Left renal pelvis (tissue), 4 donors: ENCODE measurements at places on chromosomes 11 and 22. TPM values are rescaled to one million over a fixed set of nuclear protein-coding genes. Genes with fewer than 3 reads are reported as not detected.

DNA sequence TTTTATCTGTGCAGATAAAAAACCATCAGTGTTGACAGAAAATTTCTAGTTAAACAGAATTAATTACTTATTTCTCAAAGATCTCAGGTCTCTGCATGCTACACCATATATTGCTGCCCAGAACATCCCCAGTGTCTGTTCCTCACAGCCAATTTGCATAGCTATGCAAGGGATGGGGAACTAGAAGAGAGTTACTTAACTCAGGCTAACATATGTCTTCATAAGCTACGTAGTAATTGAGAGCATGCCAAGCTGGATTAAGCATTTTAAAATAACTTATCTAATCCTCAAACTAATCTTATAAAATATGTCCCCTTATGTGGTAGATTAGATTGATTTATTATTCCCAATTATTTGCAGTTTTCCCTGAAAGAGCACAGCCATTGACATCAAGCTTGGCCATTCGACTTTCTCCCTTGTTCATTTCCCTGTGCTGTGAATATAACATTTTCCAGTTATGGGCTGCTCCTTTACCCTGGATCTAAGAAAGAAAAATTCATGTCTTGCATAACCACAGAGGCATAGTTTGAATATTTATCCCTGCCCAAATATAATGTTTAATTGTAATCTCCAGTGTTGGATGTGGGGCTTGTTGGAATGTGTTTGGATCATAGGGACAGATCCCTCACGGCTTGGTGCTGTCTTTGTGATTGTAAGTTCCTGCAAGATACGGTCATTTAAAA, 69.1 kb downstream of the C11orf87 start:
- no peak for DNase-seq

DNA sequence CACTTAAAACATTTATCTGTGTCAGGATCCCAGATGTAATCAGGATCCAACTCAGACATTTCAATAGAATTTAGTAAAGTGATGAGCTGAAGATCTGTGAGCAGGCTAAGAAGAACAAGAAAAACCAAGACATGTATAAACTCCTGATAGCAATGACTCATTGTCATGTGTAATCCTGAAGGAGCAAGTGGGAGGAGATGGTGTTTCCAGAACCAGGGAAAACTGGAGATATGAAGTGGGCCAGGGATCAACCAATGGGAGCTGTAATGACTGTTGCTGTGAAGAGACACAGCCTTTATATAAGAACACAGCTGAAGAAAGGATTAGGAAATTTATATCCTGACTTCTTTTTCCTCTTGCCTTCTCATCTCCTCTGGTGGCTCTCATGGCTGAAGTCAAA, 682.5 kb upstream of the ARHGAP42 start:
- DNase-seq = no peak

DNA sequence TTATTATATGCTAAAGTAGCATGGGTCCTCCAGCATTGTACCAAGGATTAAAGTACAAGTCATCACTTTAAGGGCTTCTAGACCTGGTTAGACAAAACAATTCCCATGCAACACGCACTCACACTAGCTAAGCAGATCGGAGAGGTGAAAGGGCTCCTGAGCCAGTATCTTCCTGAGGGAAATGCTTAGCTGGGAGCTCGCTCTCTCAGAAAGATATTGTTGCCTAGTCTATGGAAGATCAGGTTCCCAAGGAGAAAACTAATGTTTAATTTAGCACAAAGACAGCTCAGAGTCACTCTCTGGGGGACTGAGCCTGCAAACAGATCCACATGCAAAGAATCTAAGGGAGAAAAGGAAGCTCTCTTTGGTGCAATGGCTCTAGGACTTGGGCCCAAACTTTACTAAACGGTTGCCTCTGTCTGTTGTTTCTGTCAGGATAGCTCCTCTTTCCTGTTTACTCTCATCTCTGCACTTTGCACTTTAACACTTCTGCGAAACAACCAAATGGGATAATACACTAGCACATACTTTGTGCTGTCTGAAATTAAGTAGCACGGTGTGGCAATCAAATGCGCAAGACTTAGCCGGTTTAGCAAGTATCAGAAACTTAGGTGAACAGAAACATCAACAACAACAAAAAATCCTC, 10.7 kb downstream of the MAML2 start:
- DNase-seq = no peak

GRCh38 chr22:16954060-16954403, 54.0 kb downstream of the GAB4 start:
- no peak for DNase-seq

DNA sequence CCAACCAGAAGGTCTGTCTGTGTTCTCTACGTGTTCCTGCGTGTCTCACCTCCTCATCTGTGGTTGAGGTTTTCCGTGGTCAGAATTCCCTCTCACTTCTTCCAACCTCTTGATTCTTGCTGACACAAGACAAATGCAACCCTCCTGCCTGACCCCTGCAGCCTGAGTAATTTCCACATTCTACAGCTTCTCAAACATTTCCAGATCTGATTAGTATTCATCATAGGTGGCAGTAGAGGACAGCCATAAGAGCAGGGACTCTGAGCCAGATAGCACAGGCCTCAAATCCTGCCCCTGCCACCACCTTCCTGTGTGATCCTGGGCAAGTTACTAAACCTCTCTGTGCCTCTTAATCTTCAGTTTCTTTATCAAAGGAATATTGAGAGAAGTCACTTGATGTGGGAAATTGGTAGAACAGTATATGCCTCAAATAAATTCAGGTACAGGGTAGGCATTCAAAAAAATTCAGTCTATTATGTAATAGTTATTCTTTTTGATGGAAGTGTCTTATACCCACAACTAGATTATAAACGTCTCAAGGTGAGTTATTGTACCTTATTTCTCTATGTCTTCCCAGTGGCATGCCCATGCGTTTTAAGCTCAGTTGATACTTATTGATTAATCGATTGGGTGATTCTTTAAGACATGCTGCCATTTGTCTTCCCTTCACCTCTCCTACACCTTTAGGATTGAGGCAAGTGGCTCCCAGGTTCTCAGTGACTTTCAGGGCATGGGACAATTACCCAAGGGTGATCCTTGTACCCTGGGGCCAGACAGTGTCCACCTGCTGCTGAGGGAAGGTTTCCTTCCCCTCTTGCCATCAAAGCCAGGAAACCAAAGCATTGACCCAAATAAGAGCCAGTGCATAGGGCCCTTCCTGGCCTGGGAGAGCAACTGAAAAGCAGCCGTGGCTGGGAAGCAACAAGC, 19.6 kb downstream of the POU2AF1 start:
- no peak for DNase-seq

DNA sequence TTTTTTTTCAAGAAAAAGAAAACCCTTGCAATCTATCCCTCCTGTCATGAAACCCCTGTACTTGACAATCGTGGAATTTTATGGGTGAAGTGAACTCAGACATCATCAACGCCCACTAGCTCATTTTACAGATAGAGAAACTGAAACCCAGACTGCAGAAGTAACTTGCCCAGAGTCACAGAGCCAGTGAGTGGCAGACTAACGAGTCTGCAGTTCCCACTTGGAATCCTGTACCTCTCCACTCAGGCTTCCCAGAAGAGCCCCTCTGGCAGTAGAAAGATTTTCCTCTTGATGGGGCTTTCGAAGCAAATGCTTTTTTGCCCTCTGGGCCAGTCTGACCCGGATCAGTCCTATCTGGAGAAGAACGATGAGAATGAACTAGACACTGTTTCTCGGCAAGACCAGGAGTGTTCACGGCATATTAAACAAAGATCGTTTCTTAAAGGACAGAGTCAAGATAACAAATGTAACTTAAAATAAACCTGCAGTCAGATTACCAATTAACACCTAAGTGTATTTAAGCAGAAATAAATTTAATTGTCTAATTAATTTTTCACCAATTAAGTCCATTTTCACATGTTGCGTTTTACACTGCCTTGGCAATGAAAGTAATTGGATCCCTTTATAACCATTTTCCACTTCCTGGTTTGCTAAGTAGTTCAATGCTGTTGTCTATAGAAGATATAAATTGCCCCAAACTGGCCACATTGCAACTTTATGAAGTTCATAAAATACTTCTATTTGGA, 61.3 kb upstream of the CREB3L1 start:
- DNase-seq = no peak

DNA sequence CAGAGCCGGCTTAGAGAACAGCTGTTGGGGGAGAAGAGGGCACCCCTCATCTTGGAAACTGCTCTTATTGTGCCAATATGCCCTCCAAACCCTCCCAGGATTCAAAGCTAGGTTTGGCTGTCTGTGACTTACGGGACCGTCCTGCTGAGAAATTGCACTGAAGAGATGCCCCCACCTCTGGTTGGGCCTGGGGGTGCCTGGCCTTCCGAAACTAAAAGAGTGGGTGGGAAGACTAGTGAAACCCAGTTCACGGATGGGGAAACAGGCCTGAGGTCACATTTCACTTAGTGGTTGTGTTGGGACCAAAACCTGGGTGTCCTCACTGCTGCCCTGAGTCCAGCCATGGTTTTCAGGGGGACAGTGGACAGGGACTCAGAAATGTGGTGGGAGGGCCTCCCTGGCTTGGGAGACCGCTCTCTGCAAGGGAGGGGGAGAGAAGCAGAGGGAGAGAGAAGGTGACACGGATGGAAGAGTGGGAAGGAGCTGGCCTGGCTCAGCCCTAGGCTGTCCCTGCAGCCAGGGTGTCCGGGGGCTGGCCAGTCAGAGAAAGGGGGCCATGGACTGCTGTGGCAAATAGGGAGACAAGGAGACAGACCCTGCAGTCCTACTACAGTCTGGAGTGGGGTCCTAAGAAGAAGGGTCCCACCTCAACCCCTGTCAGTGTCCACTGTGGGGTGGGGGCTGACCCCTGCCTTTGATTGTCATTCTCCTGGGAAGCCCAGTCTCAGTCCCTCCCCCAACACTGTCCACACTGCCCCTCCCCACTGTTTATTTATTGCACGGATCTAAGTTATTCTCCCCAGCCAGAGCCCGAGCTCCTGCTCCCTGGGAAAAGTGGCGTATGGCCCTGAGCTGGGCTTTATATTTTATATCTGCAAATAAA, 13.6 kb downstream of the MAFF start:
- DNase-seq = no peak

- DNase-seq = no peak
Measured at GRCh38 chr22:35417606-35418005, 17.7 kb downstream of the MCM5 start.

GRCh38 chr11:90818196-90818745, 595.4 kb upstream of the CHORDC1 start:
- no peak for DNase-seq

GRCh38 chr11:46976182-46976854, 39.8 kb downstream of the CSTPP1 start:
- no peak for DNase-seq

DNA sequence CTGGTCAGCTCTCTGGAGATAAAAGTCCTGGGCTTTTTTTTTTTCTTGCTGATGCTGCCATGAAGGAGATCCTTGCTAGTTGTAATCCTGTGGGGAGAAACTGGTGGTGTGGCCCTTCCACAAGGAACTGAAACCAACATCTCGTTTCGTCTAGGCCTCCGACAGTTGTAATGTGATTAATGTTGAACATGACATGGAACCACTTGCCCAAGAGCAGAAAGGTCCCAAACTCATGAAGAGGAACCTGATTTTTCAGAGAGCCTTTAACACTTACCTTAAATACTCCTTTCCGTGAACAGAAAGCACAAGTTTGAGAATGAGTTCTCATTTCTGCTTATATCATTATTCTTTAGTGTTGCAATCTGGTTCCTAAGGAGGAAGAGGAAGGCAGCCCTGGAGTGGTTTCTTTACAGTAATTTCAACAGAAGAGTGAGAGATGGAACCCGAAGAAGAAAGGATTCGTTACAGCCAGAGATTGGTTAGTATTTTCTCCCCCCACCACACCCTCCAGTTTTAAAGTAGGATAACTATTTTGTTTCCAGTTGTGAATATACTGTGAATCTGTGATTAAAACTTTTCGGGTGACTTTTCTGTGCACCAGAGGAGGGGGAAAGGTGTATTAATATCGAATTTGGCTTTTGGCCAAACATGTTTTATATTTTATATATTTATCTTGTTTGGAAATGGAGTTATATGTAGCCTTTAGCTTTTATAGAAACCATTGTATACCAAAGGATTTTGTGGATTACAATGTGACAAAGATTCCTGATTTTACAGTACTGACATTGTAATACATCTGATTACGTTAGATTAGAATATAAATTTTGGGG, 2.0 kb downstream of the KDM2A start:
- no peak for DNase-seq

GRCh38 chr11:46176421-46176820, 55.2 kb upstream of the PHF21A start:
- no peak for DNase-seq

The MS4A2 gene
- polyA plus RNA-seq = not detected

The TPBGL gene
- 0.21 TPM for polyA plus RNA-seq

The F2 gene
- 0.34 TPM for polyA plus RNA-seq

The PLAAT4 gene
- 19.9 TPM for polyA plus RNA-seq

The DCHS1 gene
- 33.3 TPM for polyA plus RNA-seq

The OR51E2 gene
- polyA plus RNA-seq = 0.89 TPM

The GLB1L2 gene
- 19.7 TPM for polyA plus RNA-seq

The GGTLC2 gene
- polyA plus RNA-seq = 0.24 TPM

The CWC15 gene
- 84.8 TPM for polyA plus RNA-seq
